ENCODE measurements at places on chromosomes 2 and 18.

- DNase-seq: peak; percentile 48
Measured at GRCh38 chr2:196399722-196400691, 228.6 kb upstream of the STK17B start.

DNA sequence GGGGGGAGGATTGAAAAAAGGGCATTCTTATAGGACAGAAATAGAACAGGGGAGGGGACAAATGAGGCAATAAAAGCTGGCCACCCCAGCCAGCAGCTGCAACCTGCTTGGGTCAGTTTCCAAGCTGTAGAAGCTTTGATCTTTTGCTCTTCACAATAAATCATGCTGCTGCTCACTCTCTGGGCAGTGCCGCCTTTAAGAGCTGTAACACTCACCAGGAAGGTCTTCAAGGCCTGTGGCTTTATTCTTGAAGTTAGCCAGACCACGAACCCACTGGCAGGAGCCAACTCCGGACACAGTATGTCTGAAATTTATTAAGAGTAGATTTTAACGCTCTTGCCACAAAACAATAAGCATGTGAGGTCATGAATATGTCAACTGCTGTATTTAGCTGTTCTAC is 649.9 kb upstream of the RAB6C start:
- DNase-seq: no peak

GRCh38 chr2:25105336-25106085 is 62.9 kb downstream of the POMC start:
- DNase-seq: peak; percentile 86

DNA sequence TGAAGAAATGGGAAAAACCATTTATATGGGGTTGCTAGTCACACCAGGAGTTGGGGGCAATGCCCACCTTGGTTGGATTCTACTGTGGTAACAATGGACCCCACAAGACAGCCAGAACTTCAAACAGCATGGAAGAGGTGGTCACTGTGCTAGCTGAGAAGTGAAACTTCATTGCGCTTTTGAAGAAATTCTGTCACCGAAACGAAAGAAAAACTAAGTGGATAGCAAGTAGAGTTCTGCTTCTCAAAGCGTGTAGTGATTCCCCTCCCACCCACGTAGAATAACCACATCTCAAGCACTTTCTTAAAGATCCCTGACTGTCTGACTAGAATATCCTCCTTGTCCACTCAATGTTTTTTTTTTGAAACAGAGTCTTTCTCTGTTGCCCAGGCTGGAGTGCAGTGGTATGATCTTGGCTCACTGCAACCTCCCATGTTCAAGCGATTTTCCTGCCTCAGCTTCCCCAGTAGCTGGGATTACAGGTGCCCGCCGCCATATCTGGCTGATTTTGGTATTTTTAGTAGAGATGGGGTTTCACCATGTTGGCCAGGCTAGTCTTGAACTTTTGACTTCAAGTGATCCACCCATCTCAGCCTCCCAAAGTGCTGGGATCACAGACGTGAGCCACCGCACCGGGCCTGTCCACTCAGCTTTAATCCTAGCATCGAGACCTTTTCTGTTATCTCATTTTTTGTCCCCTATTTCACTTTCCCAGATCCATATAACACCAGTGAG is 30.1 kb upstream of the CCL20 start:
- no peak for DNase-seq

- DNase-seq: no peak
Measured at GRCh38 chr2:3675687-3676086, 17.7 kb downstream of the ALLC start.
